Foreskin melanocyte (primary cell): ENCODE measurements at places on chromosomes 4 and X.

DNA sequence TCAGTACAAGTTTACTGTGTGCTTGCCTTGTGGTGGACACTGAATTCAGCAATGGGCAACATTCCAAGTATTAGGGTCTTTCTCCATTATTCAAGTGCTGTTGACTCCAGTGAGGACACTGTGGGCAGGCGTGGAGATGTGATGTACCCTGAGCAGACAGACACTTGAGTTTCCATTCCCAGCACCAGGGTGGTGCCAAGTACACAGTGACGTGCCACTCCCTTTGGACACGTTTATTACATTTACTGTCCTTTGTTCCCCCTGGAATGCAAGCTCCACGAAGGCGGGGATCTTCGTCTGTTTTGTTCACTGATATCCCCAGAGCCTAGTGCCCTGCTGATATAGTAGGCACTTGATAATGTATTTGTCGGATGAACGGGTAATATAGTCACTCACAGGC lies 130.6 kb upstream of the STX18 start:
- no peak for DNase-seq

GRCh38 chr4:143358923-143359643 lies 22.4 kb downstream of the GAB1 start:
- DNase-seq = peak; percentile 50

- no peak for DNase-seq
These were observed 256.8 kb upstream of the CXXC4 start for GRCh38 chr4:104751468-104751867.

GRCh38 chr4:38177641-38178391 lies 217.6 kb downstream of the PTTG2 start:
- no peak for DNase-seq

DNA sequence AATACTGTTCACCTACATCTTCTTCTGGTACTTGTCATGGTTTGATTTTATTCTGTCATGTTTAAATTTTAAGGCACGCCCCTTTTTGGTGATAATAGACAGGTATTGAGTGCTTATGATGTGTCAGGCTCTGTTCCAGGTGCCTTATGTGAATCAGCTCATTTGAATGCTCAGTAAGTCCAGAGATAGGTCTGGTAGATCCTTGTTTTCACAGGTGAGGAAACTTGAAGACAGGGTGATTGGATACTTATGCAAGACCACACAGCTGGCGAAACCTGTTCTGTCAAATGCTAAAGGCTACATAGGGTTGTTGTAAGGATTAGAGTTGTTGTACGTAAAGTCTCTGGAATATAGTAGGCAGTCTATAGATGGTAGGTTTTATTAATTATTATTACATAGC lies 9.6 kb upstream of the SLC25A14 start:
- DNase-seq = no peak

- DNase-seq = no peak
These were observed 5.9 kb upstream of the TBC1D1 start for GRCh38 chr4:37884855-37885487.

- no peak for DNase-seq
These were observed 53.5 kb downstream of the FNIP2 start for GRCh38 chr4:158822348-158822747.

DNA sequence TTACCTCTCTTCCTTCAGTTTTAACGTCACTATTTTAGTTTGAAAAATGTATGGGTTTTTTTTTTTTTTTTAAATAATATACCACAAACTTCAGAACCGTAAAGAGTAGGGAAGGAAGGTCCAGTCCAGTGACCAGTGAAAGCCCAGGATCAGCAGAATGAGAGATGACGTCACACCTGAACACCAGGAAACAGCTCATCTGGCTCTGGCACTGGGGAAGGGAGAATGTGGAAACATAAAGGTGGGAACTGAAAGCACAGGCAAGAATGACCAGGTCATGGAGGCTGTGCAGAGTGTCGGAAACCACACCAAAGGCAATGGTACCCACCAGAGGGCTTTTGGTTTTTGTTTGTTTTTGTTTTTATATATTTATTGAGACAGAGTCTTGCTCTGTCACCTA lies 141.2 kb downstream of the DHX15 start:
- DNase-seq = no peak

GRCh38 chrX:153571534-153571908 lies 27.4 kb downstream of the CCNQ start:
- DNase-seq = no peak

DNA sequence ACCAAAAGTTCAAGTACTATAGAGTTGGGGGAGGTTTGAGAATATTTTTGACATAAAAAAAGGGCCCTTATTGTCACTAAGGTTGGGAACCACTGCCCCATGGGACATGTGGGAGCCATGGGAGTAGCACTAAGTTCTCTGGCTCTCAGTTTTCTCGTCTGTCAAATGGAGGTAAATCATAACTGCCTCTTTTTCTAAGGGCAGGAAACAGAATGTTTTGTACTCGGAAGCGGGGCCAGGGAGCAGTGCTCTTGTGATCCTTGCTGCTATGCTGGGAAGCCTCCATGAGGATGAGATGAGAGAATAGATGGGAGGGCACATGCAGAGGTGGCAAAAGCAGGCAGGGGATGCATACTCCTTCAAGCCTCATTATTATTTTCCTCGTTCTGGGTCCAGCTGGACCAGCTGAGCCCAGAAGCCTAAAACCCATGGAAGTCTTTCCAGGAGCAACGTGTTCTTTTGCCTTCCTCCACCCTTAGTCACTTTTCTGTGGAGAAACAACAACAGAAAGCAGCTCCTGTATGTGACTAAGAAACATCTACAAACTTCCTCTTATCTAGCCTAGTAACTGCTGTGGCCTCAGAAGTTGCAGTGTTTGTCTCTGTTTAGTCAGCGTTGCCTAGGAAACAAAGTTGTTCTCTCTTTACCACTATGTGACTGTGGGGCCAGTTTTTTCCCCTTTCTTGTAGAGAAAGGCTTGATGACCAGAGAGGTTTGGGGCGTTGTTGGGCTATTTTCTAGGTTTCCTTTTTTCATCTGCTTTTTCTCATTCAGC lies 64.8 kb downstream of the TSC22D3 start:
- peak; percentile 74 for DNase-seq

DNA sequence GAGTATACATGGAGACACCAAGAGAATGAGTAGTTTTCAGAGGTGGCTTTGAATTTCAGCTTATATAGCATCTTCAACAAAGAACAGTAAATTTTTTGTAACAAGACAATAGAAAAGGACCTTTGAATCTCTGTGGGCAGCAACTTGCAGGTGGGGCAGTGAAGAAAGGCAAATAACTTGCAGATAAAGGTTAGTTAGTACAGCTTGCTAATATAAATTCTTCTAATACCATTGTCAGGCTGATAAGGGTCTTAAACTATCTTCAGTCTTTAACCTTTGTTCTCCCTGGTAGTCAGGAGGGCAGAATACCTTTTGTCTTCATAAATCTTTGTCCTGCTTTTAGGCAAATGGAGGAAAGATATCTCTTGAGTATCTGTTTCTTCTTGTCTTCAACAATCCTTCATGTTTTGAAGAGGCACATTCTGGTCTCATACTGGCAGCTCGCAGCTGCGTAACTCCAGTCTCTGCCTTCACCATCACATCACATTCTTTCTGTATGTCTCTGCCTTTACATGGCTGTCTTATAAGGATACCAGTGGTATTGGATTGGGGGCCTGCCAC lies 16.0 kb downstream of the ANXA3 start:
- DNase-seq = no peak

GRCh38 chr4:166315721-166316467 lies 442.9 kb downstream of the TLL1 start:
- DNase-seq = no peak

DNA sequence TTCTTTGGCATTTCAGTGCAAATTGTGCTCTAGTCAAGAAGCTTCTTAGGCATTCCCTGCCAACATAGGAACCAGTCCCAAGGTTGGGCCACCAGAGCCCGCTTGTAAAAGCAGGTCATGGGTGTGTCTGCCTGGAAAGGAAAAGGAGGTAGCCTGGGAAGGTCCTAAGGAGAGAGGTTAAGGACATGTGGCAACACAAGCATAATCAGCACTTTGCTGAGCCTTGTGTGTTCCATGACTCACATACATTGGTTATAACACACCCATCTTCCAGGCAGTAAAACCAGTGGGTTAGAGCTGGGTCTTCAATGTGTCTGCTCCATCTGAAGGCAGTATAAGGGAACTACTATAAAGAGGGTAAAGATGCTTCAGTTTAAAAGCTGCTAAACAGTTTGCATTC lies 165.0 kb downstream of the FHIP1A start:
- no peak for DNase-seq

GRCh38 chr4:149702414-149703293 lies 113.0 kb downstream of the IQCM start:
- DNase-seq = no peak

GRCh38 chr4:187357821-187358220 lies 634.2 kb upstream of the FAT1 start:
- no peak for DNase-seq

- no peak for DNase-seq
These were observed 192.9 kb upstream of the ANKRD50 start for GRCh38 chr4:124905441-124905840.

GRCh38 chr4:87227751-87228151 lies 7.3 kb upstream of the KLHL8 start:
- DNase-seq = no peak

DNA sequence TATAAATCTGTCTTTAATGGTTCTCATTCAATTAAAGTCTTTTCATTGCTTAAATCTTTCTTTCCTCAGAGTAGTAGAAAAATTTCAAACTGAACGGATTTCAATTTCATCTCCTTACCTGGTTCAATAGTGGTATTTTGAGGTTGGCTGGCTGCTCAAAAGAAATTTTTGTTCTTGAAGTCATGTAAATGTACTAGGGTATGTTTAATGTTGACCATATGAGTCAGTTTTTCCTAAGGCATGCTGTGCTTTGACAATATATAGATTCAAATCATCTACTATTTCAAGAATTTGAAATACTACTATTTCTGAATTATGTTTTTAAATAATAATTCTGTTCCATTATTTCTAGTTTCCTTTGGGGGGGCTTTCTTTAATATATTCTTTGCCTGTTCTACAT lies 105.5 kb downstream of the PACRGL start:
- DNase-seq = no peak

DNA sequence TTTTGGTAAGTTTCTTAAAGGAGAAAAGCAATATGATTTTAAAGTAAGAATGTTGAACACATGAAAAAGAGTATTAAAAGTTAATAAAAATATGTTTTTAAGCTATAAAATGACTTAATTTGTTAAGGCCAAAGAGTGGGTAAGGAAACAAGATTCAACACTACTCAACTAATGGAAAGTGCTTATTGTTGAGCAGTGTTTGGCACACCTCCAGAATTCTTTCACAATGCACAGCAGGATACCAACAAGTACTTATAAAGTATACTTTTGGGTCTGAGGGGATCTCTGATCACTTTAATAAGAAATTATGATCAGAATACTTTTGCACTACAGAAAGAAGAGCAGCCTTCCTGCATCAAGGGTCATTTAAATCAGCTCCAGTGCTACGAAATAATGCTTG lies 5.9 kb downstream of the LAMP2 start:
- no peak for DNase-seq

DNA sequence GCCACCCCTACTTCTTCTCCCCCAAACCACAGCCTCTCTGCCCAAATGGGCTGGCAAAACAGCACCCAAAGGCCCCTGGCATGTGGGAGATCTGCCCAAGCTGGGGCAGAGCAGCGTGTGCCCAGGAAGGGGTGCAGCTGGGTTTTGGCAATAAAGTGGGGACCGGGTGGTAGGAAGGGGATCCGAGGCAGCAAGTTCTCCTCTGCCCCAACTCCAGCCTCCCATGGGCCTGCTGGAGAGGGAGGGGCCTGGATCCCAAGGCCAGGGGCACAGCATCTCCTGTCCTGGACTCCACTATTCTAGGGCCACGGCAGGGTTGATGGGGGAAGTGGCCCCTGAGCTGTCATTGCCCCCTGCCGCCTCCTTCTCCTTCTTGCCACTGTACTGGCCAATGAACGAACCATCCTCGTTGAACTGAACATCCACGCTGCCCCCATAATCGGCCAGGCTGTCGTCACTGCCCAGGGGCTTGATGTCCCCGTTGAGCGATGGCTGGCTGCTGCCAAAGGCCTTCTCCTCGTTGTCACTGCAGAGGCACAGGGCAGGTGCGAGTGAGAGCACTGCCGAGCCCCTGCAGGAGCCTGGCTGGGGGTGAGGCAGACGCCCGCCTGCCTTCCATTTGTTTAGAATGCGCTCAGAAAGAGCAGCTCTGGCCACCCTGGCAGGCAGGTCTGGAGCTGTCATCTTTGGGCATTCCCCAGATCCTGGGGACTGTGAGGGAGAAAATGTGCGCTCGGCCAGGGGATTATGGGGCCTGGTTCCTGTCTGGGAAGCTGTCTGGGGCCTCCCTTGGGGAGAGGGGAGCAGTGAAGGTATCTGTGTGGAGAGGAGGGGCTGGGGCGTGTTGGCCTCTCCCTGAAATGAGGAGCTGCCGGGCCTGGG lies 23.4 kb downstream of the L1CAM start:
- no peak for DNase-seq

DNA sequence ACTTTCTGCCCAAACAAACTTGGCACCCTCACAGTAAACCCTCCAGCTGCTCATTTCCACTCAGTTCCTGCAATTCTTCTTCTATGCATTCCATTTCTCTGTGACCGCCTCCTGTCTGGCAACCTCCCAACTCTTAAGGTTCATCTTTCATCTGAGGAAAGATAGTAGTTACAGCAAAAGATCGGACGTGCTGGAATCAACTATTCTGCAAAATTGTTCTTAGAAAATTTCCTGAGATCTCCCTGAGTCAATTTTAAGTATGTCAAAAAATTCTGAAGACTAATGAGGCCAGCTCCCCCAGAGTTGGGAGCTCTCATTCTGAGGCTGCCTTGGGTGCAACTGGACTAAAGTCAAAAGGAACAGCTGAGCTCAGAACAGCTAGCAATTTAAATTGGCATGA lies 1026.0 kb downstream of the ADGRL3 start:
- DNase-seq = no peak

DNA sequence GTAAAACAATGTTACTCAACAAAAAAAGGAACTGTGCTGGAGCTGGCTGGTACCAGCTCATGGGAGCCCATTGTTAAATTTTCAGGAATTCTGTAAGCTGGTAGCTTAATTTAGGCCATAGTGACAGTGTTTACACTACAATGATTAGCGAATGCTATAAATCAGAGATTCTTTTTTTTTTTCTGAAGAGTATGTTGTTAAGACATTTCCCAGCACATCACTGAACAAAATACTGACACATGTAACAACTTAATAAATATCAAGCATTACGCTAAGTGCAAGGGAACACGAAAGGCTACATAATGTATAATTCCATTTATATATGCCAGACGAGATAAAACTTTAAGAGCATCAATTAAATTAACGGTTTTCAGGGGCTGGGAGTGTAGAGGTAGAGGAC lies 4.4 kb downstream of the WDFY3 start:
- DNase-seq = no peak

GRCh38 chr4:186724058-186724863 lies 605 bp upstream of the FAT1 start:
- DNase-seq = peak; percentile 29

DNA sequence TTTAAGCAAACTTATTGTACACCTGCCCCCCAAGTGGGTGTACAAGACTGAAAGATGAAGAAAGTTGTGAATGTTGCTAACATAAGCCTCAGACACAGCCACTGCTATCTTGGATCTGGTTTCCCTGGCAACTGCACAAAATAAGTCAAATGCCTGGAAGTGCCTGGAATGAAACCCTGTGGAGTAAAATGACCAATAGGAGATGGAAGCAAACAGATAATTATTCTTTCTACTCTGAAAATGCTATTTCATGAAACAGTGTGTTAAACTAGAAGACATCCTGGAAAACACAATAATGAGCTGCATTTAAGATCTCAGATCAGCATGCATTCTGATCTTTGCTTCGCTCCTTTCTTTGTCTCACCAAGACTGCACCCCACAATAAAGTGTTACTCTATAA lies 1016.0 kb downstream of the ARAP2 start:
- DNase-seq = no peak
